CD4-positive, alpha-beta T cell (primary cell): ENCODE measurements at places on chromosomes 1 and 21.

DNA sequence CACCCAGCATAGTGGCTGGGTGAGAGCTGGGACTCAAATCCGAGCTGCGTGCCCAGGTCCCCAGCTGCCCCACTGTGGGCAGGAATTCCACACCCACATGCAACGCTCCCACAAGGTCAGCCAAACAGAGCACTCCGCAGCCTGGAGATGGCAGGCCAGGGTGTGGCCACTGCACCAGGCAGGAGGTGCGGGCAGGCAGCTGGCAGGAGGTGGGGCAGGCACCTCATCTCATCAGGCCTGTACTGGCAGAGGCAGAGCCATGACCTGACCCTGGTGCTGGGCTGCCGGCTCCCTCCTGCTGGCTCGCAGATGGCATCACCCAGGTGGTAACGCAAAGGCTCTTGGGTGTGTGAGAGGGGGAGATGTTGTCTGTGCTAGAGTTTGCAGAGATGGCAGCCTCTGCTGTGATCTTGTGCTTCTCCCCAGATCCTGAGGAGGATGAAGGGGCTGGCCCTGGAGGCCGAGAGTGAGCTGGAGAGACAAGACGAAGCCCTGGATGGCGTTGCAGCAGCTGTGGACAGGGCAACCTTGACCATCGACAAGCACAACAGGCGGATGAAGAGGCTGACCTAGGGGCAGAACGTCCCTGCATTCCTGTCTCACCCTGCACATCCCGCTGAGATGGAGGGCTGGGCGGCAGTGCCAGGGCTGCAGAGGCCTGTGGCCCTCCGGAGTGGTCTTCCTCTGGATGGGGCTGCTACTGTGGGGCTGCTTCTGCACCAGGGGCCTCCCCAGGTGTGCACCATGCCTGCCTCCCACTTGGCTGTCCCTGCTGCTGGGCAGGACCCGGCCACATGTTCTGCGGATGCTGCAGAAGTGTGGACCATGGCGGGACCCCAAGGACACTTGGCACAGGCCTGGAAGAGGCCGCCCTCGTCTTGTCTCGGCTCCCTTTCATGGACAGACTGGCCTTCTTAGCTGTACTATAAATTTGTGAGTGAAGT is 35.1 kb upstream of the PRSS38 start:
- DNase-seq, result no peak

- DNase-seq, result peak; percentile 58
These were observed 49.4 kb upstream of the KIAA1614 start for GRCh38 chr1:180863158-180863775.

DNA sequence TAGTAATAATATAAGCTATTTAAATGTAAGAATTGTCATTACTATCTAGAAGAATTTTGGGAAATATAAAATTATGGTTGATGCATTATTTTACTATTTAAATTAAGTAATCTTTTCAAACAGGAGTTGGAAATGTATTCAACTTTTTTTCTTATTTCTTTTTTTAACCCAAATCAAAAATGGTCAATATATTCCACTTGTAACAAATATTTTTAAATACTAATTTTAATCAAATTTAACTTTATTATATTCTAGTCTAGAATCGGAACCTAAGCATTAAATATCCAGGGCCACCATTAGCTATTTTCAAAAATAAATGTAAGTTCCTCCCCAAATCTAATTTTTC is 37.2 kb upstream of the S1PR1 start:
- DNase-seq, result no peak

- no peak for DNase-seq
These were observed 29.2 kb downstream of the UCK2 start for GRCh38 chr1:165856606-165857005.

DNA sequence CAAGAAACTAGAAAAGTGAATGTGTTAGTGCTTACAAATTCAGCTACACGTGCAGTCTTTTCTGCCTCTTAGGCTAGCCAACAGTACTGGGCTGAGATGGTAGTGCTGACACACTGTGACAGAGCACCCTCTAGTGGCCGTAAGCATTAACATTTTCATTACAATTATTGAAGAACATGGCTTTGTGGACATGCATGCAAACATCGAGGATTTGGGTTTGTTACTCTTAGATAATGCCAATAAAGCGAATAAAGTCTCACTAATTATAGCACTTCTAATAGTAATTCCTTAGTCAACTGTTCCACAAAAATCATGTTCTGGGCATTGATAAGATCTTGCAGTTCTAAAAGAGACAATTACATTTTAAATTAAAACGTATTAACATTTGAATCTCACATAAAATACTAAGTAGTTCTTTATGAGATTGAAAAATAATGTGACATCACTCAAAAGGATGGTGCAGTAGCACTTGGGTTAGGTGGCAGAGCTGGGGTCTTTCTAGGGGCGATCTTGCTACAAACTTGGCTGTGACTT is 47.1 kb downstream of the MYSM1 start:
- DNase-seq, result peak; percentile 47

DNA sequence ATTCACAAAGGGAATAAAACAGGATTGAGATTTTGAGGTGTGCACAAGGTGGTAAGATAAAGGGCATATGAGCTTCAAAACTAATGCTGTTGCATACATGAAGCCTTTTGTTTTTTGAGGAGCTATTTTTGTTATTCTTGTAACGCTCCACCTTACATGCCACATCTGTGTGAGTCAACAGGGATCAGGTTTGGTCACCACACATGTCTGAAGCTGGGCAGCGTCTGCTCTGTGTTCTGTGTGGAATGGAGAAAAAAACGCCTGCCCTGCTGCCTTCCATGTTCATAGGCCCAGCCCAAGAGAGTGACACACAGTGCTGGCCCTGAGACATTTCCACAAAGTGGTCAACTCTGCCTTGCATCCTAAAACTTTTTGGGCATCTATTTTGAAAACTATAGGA is 67.7 kb downstream of the MPZL1 start:
- DNase-seq, result no peak

GRCh38 chr21:34675871-34676270 is 7.1 kb downstream of the CLIC6 start:
- DNase-seq, result no peak
